ENCODE measurements at places on chromosomes 4 and X.

- DNase-seq = no peak
These were observed 26.0 kb downstream of the CAPN6 start for GRCh38 chrX:111244235-111244750.

DNA sequence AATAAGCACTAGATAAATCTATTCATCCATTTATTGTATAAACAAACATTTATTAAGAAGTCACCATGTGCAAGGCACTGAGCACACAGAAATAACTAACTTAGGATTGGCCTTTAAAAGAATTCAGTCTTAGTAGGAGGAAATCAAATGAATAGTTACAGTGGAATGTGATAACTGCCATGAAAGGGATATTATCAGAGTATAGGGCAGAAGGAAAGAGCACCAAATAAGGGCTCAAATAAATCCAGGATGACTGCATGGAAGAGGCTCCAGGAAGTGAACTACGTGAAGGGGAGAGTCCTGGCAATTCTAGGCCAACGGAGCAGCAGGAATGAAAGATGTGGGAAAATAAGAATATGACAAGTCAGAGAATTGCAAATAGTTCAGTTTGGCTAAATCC is 406.0 kb downstream of the INPP4B start:
- no peak for DNase-seq

DNA sequence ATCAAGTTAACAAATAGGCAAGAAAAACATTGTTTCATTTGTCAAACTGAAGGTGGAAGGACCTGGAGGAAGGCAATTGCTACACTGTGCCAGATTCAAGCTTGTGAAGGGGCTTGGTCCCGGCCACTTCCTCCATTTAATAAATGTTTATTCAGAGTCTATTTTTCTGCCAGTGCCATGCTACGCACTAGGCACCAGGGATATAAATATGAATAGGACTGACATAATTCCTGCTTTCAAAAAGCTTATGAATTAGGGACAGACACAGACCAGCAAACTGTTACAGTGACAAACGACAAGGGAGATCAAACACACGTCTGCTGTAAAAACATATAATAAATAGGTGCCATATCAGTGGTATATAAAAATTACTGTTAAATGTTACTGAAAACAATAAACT is 571 bp downstream of the TLR6 start:
- DNase-seq = no peak

DNA sequence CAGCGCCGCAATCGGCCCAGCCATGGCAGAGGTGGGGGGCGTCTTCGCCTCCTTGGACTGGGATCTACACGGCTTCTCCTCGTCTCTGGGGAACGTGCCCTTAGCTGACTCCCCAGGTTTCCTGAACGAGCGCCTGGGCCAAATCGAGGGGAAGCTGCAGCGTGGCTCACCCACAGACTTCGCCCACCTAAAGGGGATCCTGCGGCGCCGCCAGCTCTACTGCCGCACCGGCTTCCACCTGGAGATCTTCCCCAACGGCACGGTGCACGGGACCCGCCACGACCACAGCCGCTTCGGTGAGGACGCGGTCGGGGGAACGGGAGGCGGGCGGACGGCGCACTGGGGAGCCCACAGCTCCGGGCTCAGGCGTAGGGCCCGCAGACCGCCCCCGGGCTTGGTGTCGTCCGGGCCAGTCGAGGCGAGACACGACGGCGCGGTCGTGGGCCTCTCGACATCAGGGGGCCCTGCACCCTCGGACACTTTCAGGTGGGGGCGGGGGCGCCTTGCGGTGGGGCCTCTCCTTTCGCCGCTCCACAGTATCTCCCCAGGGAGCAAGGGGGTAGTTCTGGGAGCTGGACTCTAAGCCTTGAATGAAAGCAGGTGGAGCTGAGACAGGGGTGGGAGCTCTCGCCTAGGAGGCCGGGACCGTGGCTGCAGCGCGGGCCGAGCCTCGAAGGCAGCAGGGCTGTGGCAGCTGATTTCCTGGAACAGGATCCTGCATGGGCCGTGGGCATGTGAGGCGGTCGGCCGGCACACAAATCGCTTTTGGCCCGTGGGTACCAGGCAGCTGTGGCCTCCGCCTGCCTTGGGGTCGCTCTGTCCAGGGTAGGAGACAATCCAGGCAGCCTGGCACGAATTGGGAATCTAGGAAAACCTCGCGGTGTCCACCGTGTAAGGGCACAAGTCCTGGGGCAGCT is 722 bp downstream of the FGF16 start:
- no peak for DNase-seq

GRCh38 chrX:19448077-19448476 is 67.2 kb downstream of the MAP3K15 start:
- no peak for DNase-seq

DNA sequence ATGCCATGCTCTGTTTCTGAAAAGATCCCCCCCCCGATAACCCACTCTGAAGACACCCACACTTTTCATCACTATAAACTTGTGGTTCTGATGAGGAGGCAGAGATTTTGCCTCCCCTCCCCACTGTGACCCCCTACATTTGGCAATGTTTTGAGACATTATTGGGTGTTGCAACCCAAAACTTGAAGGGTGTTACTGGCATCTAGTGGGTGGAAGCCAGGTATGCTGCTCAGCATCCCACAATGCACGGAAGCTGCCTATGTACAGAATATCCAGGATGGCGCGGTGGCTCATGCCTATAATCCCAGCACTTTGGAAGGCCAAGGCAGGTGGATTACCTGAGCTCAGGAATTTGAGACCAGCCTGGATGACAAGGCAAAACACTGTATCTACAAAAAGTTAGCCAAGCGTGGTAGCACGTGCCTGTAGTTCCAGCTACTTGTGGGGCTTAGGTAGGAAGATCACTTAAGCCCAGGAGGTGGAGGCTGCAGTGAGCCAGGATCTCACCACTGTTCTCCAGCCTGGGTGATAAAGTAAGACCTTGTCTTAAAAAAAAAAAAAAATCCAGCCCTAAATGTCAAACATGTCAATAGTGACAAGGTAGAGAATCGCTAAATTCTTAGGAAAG is 87.3 kb downstream of the SCD5 start:
- DNase-seq = no peak

DNA sequence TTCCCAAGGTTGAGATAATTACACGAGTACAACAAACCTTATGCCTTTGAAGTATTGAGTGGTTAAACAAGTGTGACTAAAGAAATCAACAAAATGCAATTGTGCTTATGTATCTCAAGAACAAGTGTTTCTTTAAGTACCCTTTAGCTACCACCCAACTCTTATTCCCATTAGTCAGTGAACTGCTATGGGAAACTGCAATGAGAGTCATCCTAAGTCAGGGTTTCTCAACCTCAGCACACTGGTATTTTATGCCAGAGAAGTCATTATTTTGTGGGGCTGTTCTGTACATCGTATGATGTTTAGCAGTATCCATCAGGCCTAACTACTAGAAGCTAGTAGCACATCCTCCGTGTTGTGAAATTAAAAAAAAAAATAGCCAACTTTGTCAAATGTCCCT is 549.1 kb upstream of the BOD1L1 start:
- DNase-seq = no peak

DNA sequence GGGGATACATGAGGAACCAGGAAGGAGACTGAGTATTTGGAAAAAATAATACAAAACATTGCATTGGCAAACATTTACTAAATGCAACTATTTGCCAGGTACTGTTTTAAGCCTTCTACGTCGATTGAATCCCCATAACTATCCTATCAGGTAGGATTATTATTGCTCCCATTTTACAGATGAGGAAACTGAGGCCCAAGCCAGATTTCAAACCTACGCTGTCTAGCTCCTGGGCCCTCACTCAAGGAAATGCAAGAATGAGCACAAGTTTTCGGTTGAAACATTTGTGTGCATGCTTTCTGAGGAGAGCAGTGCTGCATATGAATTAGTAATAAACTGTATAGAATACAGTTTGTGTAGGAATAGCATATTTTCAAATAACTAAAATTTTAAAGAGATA is 206.7 kb downstream of the CEP135 start:
- DNase-seq = no peak

DNA sequence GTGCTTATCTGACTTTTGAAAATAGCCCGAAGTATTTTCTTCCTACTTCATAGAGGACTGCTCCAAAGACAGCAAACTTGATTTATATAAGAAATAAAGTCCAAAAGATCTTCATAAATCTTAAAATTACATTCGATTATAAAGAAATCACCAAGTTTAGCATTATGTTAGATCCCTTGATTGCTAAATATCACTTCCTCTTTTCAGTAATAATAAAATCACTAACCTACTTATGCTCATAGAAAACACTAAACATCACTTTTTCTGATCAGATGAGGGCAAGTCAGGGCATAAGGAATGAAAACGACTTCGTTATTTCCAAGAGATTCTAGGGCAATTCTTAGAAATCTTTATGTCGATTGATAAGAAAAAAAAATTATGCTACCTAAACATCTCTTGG is 32.0 kb downstream of the DYNLT3 start:
- DNase-seq = no peak

GRCh38 chr4:105453550-105454205 is 20.2 kb downstream of the PPA2 start:
- DNase-seq = no peak

DNA sequence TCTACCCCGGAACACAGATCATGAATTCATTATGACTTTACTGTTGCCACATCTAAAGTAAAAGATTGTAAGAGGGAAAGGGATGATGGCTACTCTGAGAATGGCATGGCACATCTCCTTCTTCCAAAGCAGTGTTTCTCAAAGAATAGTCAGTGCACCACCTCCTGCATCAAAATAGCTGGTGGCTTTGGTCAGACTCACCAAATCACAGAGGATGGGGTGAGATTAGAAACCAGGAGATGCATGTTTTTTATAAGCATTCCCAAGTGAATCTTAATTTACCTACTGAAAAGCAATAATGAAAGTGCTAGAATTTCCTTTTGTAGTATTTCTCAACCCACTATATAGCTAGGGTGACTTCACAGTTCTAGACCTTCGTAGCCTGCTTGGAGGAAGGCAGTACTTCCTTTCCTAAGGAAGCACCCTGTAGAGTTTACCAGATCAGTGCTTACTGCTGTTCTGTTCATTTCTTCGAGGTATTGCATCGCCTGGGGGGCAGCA is 340.8 kb upstream of the KLF3 start:
- DNase-seq = no peak

- DNase-seq = no peak
These were observed 42.2 kb upstream of the HSD17B10 start for GRCh38 chrX:53476371-53476770.

- DNase-seq = no peak
These were observed 1.4 kb downstream of the ZFX start for GRCh38 chrX:24150898-24151297.

DNA sequence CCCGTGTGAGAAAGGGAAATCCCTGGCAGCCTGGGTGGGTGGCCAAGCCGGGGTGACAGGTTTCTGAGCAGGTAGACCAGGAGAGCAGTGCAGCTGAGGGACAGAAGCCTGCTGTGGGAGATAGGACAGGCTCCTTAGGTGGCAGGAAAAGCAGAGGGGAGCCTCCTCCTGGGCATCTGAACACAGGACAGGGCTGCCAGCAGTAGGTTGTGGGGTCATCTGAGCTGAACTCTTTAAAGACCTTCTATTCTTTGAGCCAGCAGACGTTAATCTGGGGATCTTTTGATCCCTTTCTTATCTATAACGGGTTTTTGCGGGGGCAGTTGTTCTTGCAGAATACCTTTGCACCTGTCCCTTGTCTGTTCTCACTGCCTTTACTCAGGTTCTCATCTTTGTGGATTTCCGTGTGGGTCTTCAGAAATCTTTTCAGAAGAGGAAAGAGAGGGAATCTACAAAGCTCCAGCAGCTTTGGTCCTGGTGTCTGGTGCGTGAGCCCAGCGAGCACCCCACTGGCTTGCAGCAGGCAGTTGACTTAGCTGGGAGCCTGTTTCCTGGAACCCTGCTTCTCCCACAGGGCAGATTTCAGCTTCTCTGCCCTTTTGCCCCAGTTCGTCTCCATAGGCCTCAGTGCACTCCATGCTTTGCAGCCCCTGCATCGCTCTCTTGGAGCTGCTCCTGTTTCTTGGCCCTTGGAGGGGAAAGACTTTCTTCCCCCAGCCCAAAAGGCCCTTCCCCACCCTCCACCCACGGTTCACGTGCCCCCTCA is 35.8 kb upstream of the TADA2B start:
- DNase-seq = no peak

DNA sequence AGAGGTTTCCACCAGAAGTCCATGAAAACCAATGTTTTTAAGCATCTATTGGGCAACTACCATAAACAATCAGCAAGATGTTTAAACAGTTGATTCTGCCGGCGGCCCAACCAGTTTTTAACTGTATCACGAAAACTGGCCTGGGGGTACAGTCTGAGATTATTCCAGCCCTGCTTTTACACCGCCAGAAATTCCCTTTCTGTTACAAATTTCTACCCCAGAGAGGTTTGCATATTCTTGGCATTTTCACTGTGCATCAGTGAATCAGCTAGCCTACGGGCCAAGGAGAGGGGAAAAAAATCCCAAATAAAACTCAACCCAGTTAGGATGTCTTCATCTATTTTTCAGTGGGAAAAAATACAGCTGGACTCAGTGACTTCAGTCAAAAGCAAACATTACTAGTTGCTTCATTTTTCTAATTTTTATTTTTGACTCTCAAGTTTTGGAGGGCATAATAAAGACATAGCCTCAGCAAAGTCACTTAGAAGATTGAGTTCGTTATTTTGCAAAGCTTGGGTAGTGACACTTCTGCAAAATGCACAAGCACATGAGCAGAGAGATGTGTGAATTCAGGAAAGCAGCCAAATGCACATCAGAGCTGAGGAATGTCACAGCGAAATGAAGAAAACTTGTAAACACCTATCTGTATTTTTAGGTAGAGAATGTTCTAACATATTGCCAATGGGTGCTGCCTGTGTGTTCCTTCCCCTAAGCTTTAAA is 167.8 kb upstream of the GK2 start:
- DNase-seq = no peak

DNA sequence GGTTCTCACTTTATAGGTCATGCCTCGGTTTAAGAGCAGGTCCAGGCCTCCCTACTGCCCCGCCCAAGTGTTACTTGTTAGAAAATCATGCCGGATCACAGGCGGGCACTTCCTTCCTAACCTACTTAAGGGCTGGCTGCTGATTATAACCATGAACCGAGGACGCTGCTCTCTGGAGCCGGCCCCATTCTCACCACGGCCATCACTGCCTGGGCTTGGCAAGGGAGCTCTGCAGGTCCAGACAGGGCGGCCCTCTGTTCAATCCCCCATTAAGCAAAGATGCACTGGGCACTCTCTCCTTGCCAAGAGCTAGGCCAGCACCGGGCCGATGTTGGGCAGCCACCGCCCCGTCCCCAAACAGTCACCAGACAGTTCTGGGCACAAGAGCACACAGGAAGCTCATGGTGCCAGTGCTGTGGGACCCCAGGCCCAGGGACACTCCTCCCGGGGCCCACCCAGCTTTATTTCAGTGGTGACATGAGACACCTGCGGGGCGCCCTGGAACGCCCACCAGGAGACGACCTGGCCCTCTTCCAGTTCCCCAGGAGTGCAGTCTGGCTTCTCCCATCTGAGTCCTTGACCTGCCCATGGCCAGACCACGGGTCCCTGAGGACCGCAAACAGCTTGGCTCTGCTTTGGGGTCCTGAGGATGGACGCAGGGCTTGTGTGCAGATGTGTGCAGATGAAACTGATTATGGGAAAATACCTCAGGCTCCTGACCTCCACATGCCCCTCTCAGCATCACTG is 44.0 kb downstream of the ABLIM2 start:
- DNase-seq = no peak

- DNase-seq = no peak
These were observed 441.7 kb downstream of the ARAP2 start for GRCh38 chr4:35802644-35803043.

Data from cerebellar nuclear complex (tissue), 1 donor.